ENCODE measurements at places on chromosomes 2 and 18.

GRCh38 chr18:10242936-10243680 lies 211.3 kb upstream of the APCDD1 start:
- DNase-seq: peak; percentile 65

- DNase-seq: no peak
Measured at GRCh38 chr18:59573962-59574361, 123.3 kb downstream of the CCBE1 start.

DNA sequence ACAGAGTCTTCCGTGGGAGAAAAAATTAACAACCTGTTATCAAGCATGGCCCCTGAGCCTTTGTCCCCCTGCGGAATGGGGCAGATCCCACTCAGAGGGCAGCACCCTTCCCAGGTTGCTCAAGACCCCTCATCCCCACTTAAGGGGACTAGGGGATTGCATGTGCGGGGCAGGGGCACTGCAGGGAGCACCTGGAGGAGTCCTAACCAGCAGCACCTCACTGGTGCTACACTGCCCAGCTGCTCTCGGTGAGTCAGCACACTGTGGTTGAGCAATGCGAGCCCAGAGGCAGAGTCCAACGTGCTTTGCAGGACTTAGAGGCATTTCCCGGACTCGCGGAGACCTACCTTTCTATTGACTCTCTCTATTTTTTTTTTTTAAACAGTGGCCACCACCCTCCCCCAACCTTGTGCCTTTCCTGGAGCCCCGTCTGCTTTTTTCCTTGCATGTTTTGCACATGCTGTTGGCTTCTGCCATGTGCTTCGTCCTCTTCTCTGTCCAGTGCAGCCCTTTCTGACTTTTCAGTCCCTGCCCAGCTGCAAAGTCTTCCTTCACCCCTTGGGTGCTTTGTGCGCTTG lies 74.0 kb downstream of the IL1R2 start:
- peak; percentile 93 for DNase-seq

DNA sequence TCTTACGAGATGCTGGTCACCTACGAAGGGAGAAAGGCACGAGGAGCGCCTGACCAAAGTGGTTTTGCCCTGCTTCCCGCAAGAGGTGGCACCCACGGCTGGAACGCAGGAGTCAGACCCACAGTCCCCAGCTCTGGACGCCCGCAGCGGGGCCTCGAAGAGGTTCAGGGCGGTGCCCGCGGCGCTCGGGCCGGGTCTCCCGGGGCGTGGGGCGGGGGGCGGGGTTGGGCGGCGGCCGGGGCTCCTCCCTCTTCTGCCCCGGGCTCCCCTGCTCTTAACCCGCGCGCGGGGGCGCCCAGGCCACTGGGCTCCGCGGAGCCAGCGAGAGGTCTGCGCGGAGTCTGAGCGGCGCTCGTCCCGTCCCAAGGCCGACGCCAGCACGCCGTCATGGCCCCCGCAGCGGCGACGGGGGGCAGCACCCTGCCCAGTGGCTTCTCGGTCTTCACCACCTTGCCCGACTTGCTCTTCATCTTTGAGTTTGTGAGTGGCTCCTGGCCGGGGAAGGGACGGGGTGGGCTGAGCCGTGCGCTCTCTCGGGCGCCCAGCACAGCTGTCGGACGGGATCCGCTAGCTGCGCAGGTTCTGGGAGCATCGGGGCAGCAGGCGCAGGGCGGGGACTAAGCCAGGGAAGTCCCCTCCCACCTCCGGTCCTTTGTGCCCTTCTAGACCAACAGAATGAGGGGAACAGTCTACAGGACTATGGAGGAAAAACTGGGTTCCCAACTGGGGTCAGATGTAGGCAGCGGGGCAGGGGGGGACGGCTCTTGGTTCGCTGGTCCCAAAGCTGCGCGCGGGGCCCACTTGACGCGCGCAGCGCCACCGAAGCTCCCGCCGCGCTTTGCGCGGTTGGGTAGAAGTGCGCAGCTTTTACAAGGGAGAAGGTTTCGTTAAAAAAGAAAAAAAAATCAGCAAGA lies at the start of gene MAL:
Gene MAL, plus strand, starts transcription at position 303 of the 914 bp plus-strand sequence. Its CDS starts 85 bp downstream, at position 388.
- no peak for DNase-seq

DNA sequence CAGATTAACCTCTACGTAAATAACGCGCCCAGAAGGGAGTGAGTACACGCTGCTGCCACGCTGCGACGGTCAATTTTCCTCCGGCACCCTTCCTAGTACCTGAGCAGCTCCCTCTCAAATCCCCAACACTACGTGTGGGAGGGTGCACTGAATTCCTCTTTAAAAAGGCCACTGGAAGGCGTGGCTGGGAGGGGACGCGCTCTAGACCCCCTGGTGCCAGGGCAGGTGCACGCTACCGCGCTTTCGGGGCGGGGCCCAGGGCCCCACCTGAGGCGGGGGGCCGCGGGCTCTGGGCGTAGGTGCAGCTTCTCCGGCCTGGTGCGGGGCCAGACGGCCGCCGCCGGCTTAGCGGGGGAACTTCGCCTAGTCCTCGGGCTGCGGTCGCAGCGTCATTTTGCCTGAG lies 668 bp upstream of the ANKRD12 start:
- peak; percentile 61 for DNase-seq
